ENCODE measurements at places on chromosomes 3 and 15.

DNA sequence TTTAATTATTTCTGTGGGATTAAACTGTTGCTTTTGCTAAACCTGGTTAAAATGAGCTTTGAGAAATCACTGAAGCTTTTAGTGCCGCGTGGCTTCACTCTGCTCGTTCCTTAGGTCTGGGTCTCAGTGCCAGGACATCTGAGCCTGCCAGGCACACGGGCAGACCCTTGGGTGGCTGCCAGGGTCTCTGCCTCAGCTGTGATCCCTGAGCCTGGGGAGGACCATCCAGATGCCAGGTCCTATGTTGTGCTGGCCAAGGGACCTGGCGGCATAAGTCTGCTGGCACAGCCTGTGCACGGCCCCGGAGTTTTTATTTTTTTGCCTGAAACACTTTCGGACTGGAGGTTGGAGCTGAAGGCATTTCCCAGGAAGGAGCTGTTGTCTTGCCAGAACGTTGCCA lies 328.1 kb downstream of the LRTM1 start:
- no peak for DNase-seq

- no peak for DNase-seq
These were observed at the start of gene RTP1 for GRCh38 chr3:187197335-187197649. Gene RTP1, plus strand, starts transcription at chr3:187197486. Its CDS starts 30 bp downstream, at chr3:187197516.

DNA sequence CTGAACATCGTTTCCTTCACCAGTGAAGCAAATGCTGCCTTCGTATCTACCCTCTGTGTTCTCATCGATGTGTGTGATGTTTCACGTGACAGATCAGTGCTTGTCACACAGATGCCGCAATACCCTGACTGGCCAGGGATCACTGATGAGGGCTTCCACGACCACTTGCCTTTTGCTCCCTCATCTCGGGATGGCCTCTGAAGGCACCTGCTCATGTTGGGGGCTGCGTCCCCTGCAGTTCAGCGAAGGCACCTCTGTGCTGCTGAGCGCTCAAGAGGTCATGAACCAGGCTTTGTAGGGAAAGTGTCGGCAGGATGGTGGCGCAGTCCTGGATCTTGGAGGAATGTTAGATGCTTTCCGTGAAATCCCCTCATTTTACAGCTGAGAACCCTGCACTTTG lies 79.2 kb upstream of the KLF13 start:
- DNase-seq, result no peak

DNA sequence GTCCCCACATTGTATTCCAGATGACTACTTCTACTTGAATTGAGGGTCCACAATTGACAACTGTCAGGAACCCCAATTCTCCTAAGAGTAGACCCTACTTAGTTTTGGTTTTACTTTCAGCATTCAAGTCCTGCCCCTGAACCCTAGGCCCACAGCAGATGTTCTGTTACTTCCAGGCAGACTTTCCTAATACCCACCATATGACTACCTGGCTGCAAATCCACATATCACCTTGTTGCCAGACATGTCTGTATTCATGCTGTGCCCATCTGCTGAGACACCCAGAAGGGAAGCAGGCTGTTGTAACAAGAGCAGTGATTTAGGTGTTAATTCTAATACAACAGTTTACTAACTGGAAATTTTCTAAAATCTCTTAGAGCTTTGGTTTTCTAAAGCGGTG lies 235.1 kb upstream of the CCDC54 start:
- DNase-seq, result no peak

GRCh38 chr15:68862415-68862814 lies 41.7 kb upstream of the ANP32A start:
- no peak for DNase-seq

DNA sequence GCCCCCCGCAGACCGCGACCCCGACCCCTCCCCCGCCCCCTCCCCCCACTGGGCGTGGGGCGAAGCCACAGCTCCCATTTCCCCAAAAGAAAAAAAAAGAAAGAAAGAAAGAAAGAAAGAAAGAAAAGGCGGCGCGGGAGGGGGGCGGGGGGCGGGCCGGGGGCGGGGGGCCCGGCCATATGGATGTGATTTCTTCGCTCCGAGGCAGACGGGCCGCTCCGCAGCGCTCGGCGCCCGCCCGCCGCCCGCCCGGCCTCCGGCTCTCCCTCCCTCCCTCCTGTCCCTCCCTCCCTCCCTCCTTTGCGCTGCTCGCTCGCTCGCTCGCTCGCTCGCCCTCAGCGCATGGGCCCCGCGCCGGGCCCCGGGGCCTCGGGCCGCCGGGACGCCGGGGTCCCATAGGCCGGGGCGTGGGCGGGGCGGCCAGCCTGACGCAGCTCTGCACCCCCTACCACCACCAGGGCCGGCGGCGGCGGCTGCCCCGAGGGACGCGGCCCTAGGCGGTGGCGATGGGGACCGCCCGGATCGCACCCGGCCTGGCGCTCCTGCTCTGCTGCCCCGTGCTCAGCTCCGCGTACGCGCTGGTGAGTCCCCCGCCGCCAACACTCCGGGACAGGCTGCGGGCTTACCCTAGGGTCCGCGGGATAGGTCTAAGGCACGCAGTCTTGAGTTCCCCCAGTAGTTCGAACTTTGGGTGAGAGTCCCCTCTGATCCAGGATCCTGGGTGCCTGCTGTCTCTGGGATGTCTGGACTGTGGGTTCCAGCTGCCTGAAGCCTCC lies 5.7 kb downstream of the PTH1R start:
- DNase-seq, result no peak

DNA sequence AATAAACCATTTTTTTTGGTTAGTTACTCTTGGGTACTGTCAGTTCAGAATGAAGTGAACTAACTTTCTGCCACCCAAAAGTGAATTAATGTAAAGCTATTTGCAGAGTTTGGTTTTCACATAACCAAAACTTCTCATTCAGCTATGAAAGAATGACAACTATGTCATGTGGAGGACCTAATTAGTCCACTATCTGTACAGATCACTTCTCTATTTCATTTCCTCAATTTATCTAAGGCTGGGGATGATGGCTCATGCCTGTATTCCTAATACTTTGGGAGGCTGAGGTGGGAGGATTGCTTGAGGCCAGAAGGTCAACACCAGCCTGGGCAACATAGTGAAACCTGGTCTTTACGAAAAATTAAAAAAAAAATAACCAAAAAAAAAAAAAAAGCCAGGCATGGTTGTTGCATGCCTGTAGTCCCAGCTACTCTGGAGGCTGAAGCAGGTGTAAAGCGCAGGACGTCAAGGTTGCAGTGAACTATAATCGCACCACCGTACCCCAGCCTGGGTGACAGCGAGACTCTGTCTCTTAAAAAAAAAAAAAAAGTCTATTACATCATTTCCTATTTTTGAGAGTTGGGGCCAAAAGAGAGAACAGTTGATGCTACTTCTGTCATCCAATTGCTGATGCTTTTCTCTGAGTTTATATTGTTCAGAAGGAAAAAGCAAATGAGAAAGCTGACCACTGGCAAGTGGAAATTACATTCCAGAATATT lies 8.7 kb downstream of the HYPK start:
- DNase-seq, result no peak

DNA sequence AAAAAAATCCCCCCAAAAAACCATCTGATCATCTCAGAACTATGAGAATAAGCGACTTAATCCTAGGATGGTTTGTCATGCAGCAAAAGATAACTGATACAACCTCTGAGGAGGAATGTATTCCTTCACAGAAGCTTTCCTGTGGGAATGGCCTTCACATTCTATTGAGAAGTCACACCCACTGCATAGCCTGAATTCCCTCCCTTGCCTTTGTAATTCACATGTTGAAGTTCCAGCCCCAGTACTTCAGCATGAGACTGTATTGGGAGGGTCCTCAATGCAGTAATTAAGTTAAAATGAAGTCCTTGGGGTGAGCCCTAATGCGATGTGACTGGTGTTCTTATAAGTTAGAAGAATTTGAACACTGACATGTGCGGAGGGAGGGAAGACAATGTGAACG lies 395.2 kb downstream of the TUSC7 start:
- DNase-seq, result no peak

DNA sequence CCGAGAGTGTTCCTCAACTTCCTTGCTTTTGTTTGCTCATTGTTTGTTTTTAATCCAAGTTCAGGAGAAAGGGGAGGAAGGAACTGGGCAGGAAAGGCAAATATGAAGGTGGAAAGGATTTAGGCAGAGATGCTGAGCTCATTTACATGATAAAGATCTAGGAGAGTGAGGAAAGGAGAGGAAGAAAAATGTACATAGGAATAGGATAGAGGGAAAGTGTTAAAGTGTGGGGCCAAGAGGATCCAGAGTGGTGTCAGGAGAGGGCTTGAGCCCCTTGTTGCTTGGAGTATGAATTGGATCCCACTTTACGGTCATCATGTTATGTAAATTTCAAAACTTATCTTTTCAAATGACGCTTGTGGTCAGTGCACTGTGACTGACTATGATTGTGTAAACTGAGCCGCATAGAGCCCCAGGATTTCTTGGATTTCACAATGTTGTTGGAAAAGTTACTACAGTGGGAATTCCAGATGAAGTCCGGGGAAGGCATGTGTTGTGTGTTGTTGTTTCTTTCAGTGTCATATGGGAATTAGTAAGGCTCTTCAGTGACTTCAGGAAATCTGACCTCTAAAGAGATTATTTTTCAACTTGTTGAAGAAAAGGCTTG lies 15.0 kb upstream of the PLD1 start:
- no peak for DNase-seq

DNA sequence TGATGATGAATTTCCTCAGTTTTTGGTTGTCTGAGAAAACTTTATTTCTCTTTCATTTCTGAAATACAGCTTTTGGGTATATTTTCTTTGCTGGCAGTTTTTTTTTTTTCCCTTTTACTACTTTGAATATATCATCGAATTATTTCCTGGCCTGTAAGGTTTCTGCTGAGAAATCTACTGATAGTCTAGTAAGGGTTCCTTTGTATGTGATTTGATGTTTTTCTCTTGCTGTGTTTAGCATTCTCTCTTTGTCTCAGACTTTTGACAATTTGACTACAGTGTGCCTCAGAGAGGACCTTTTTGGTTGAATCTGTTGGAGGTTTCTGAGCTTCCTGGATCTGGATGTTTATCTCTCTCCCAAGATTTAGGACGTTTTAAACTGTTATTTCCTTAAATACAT lies 336.0 kb downstream of the CACNA2D3 start:
- DNase-seq, result no peak

- no peak for DNase-seq
These were observed 4.3 kb downstream of the RBP1 start for GRCh38 chr3:139534992-139535879.

DNA sequence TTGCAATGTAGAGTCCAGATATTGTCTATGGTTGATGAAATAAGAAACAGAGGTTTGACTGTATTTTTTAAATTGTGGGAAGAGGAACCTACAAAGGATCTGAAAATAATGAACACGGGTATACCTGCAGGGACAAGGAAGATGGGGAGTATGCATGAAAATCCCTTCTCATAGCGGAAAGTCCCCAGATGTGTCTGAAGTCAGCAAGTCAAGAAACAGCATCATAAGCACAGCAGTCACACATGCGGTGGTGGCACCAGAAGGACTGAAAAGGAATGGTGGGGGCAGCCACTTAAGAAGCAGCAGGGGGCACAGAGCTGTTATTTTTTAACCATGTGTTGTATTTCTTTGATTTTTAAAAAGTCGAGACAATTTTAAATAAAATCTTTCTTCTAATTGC lies 4.7 kb downstream of the MRPS11 start:
- DNase-seq, result no peak

- no peak for DNase-seq
These were observed 97.3 kb downstream of the CORO2B start for GRCh38 chr15:68676011-68676605.

DNA sequence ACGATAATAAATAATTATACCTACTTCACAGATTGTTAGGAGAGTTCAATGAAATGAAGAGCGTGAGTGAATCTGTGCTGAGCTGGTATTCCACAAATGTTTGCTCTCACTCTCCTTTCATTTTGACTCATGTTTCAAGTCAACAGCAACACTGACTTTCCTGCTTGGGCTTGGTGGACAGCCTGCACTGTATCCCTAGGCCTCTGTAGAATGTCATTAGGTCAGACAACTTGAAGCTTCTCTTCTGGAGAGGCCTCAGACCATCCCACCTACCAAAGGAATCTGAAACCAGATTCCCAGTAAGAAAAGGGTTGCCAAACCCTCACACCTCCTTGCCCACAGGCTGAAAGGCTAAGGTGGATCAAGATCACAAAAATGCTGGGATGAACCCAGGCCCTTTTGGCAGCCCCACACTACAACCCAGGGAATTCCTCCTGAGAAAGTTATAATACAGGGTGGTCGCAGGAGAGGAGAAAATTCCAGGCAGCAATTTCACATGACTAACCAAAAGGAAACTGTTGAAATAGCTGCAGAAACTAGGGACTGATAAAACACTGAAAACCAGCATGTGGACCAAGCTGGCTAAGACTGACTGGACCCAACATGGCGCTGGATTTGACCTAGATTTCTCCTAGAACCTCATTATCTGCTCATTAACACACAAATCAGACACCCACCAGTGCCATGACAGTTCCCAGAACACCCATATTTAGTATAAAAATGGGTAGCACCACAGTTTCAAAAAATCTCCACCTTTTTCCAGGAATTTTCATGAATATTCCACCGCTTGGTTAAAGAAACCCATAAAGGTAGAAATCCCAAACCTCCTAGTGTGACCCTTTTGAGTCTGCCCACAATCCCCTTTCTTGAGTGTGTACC lies 57.0 kb upstream of the ZNF148 start:
- no peak for DNase-seq

- DNase-seq, result no peak
These were observed 45.7 kb upstream of the NLGN1 start for GRCh38 chr3:173351886-173352285.

GRCh38 chr15:45785897-45786296 lies 151.1 kb downstream of the SQOR start:
- no peak for DNase-seq

- DNase-seq, result no peak
These were observed 6.8 kb upstream of the SENP7 start for GRCh38 chr3:101519685-101520365.

- DNase-seq, result no peak
These were observed 117.9 kb upstream of the RGMA start for GRCh38 chr15:93206893-93207292.

DNA sequence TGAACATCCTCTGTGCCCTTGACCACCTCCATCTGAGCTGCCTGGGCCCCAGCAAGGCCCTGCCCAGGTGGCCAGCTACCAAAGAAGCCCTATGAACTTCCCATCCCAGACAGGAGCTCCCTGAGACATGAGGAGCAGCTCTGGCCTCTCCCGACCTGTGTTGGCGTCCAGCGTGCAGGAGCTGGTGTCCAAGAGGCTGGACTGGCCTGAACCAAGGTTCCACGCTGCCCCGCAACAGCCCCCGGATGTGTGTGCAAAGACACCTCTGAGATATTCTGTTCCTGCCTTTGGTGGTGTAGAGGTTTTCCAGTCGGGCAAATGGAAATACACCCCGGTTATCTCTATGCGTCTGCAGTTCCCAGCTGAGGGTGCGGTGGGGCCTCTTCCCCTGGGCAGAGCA lies 42.1 kb downstream of the WNT7A start:
- no peak for DNase-seq

- DNase-seq, result no peak
These were observed 42.3 kb upstream of the ZNF280D start for GRCh38 chr15:56775641-56776040.

DNA sequence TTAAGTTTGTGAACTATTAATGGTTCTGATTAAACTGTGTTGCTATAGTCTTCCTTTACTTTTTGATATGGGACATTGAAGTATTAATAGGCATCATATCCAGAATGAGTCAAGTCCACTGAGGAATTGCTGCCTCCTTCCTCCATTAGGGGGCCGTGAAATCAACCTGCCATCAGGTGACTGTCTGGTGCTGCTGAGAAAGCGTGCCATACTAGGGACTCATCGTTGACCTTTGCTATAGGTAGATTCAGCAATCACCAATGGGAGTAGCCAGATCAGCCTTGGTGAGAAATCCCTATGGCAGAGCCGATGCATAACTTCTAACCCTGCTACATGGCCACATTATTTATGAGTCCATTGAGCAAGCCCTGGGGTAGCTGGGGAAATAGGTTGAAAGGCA lies 30.1 kb upstream of the SLC28A2 start:
- no peak for DNase-seq
